PC-9 (cell line): ENCODE measurements at places on chromosomes 4 and X. TPM values are rescaled to one million over a fixed set of nuclear protein-coding genes. Genes with fewer than 3 reads are reported as not detected.

DNA sequence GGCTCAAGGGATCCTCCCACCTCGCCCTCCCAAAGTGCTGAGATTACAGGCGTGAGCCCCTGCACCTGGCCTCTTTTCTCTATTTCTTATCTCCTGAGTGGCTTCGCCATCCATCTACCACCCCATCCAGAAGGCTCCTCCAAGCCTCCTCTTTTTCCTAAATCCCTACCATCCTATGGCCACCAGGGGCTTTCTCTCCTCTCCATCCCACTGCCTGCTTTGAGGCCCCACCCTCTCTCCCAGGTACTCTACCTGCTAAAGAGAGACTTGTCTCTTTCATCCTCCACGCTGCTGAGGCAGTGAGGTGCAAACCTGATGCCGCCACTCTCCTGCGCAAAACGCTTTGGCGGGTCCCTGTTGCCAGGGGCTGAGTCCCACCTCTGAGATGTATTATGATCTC is 7.0 kb downstream of the RS1 start:
- DNase-seq: no peak

DNA sequence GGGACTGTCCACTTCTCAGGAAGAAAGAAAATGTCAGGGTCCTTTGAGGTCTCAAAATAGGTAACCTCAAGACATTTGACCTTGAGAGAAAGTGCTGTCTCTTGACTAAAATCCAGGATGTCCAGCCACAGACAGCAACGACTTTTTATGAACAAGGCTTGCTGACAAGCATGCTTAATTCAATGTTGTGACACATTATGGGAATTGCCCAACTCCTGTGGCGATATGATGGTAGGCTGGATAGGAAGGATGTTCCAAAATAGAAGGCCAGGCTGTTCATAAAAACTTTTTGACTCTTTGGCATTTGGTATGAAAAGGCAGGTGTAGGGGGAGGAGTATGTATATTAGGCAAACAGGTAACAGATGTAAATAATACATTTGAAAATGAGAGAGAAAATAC is 50.8 kb upstream of the EDNRA start:
- DNase-seq: no peak

DNA sequence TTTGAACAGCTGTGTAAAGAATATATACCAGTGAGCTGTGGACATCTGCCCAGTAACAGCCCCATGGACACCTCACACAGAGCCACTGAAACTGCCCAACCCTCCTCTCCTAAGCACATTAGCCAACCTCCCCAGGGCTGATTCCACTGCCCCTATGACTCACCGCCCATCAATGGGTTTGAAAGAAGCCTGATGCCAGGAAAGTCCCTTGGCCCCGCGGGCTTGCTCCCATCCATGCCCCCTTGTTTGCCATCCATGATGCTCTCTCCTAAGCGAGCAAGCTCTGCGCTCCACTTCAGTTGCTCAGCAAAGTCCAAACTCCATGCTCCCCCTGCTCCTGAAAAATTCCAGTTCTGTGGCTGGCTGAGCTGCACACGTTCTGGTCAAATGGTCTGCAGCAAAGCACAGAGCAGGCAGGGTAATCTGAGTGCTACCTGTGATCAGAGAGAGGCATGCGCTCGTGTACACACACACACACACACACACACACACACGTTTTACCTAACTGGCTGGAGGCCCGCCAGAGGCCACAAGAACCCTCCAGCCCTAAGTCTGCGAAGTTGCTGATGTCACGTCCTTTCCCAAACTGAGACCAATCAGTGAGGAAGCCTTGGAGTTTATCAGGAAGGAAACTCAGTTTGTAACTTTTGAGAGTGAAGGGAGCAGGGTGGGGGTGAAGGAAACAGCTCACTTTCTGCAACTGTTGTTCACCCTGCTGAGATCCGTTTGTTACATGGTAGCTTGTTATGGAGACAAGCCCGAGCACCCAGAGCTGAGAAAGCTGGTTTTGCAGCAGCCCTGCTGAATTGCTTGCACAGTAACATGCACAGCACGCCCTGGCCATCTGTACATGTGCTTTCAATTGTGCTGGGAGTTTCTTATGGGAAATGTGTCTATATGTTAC is at the start of gene ASB9:
Gene ASB9 (minus strand): TSS at position 466 of the 904 bp plus-strand sequence. CDS start 209 bp downstream, at position 257.
- DNase-seq: peak; percentile 79

- no peak for DNase-seq
Measured at GRCh38 chr4:168744021-168744420, 247.2 kb downstream of the PALLD start.

GRCh38 chr4:40321574-40322275 is 13.4 kb upstream of the CHRNA9 start:
- DNase-seq: no peak

- no peak for DNase-seq
Measured at GRCh38 chr4:100796332-100796731, 278.5 kb upstream of the EMCN start.

DNA sequence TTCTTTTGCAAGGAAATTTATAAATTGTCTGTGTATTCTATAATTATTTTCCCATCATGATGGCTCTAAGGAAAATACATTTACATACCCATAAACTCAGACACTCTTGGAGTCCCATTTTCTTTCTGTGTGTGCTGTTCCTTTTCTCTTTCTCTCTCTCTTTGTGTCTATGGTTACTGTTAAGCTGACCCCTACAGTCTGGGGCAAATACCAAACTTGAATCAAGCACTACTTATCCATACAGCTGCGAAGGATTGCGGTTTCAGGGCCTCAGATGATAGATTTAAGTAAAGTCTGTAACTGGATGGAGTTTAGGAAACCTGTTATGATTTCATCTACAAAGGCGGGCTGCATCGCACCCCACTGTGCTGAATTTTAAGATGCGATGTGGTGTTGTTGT is 150.2 kb downstream of the SHROOM3 start:
- DNase-seq: no peak

- no peak for DNase-seq
Measured at GRCh38 chr4:166913926-166914325, 320.4 kb downstream of the SPOCK3 start.

DNA sequence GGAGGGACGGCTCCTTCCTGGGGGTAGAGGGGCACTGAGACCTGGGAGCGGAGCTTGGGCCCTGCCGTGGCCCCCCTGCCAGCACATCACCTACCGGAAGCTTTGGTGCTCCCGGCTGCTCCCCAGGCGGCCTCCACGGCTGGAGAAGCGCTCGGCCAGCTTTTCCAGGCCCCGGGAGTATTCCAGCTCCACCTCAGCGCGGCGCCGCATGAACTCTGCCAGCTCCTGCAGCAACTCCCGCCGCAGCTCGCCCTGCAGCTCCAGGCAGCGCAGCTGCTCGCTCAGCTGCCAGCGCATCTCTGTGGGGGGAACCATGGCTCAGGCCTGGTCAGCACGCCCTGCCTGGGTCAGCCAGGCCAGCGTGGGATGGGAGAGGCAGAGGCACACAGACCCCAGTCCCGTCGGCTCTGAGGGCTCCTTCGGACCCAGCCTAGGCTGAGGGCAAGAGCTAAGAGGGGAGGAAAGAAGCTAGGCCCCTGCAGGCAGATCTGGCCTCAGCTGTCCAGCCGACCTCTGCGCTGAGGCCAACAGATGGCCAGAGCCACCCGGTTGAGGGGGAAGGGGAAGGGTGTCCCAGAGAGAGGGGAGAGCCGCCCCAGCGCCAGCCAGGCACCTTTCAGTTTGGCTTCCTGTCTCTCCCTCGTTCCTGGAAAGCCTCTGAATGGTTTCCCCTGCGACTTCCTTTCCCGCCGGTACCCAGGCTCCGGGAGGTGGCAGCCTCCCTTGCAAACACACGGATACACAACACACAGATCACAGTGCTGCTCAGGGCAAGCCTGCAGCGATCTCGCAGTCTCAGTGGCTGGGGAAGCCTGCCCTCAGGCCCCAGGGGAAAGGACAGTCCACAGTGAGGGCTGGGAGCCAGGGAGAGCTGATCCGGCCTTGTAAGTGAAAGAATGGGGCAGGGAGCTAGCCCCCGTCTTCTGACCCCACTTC is 4.3 kb downstream of the ARHGAP4 start:
- DNase-seq: no peak

DNA sequence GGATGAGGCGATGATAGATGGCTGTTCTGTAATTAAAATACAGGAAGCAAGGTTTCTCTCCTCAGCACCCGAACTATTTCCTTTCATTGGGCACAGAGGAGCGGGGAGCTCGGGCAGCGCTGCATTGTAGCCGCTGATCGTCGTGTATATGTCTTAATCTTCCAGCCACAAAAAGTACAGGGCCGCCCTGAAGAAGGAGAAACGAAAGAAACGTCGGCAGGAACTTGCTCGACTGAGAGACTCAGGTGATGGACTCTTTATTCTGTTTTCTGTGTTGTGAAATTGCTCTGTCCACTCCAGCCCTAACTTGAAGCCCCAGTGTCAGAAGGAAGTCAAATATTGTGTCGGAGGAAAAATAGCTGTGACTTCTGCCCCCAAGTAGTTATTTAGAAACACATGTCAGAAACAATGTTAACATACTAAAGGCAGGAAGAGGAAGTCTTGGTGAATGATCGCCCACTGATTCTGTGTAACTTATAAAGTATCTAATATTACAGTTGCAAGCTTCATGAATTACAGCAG is 546 bp downstream of the ZRSR2 start:
- peak; percentile 1 for DNase-seq

DNA sequence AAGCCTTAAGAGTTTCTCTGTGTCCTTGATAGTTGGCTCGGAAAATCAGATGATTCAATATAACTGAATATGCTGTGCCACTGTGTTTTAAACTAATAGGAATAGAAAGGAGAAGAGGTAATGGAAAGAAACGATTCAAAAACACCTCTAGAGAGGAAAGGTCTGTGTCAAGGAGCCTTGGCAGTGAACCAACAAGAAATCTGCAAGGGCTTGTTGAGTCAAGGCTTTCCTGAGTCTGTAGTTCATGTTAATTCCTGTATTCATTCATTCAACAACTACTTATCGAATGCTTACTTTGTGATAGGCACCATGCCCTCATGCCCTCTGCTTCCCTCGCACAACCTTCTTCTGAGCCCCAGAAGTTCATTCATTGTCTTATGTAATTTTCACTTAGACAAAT is 336.0 kb downstream of the PDHA2 start:
- DNase-seq: no peak

DNA sequence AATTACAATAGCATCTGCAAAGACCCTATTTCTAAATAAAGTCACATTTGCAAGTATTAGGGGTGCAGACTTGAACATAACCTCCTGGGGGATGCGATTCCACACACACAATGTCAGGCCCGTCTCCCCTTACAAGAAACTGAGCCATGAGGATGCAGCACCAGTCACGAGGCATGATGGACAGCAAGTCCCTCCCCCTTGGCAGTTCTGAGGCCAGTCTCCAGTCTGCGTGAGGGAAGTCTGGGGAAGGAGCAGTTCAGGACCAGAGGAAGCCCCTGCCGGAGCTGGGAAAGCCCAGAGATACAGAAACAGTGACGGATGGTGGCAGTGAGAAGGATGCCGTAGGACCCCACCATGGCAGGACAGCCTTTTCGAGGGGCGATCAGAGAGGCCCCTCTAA is 9.4 kb downstream of the FAM53A start:
- DNase-seq: no peak

DNA sequence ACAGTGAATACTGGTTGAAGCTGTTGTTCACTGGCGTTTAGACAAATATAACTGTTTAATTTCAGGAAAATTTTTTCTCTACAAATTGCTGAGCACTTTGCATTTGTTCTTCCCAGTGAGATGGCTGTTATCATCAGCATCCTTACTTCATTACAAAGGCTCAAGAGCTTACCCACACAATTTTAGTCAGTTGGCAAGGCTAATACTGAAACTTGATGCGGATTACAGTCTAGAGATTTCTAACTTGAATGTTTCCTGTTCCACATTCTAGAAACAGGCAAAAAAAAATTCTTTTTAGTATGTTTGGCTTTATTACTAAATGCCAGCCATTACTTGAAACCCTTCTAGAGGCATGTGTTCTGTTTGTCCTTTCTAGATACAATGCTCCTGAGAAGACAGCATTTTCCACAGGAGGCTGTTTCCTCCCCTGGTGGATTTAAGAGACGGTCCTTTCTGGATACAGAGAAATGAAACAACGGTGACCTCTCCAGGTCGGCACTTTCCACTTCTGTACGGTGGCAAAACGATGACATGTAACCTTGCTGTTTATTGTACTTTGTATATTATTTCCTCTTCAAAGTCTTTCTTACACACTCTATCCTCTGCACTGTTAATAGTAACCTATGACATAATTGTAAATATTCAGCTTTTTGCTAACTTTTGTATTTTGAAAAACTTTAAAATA is 80.9 kb downstream of the RFC1 start:
- DNase-seq: no peak

DNA sequence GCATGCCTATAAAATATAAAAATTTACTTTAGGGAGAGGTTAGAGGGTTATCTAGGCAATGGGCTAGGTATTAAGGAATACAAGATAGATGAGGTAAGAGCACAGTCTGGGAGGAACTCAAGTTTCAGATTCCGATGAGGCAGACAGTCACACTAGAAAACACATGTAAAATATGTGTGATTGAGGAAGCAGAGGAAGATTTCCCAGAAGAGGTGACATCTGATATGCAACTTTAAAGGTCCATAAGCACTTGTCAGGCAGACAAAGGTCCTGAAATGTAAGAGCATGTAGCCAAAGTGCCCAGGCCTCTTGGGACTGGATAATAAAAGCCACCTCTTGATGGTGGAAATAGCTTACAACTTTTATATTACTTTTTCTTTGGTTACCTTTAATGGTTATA is 81.1 kb upstream of the AADAT start:
- DNase-seq: no peak

DNA sequence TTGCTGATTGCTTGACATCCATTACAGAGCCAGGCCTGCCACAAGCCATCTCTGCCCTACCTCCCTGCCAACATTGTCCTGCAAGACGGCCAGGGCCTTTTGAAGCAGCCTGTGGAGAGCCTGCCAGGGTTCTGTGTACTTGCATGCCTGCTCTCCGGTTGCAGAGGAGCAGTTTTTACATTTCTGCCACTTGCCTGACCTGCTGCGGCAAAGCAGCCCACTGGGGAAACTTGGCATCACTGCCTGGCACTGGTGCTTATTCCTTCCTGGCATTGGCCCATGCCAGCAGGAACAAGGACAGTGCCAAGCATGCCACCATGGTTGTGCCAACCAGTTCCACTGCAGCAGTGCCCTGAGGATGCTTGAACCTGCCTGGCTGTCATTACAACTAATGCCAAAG is 167.1 kb downstream of the NHS start:
- no peak for DNase-seq

DNA sequence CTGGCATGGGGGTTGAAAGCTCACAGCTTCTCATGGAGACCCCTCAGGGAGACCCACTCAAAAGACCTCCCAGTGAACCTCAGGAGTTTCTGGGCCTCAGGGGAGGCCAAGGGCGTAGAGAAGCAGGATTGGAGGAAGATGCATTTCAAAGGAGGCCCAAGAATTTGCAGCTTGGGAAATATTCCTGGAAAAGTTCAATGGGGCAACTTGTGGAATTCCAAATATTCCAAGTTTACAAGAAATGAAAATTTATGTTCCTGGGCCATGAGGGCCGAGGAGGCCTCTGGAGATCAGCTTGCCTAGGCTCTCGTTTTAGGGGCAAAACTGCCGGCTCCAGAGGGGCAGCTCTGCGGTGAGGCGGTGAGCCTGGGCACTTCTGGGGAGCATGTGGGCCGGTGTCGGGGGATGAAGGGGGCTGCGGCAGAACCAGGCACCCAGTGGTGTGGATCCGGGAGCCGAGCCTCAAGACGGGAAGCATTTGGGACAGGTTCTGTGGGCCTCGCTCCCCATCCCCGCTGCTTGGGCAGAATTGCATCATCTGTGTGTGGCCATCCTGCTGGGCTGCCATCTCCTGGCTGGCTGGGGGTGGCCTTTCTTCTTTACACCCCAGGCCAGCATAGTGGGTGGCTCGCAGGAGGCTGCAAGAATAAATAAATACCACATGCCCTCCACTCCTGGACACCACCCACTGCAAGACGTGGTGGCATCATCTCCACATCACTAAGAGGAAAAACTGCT is 54.6 kb upstream of the GPR78 start:
- no peak for DNase-seq

The CA5B gene
- 10.9 and 12.1 TPM in 2 replicates for total RNA-seq

The RPS6KA6 gene
- total RNA-seq: 5.7 and 6.5 TPM in 2 replicates

The VCX2 gene
- not detected in 2 replicates for total RNA-seq

The TLR3 gene
- 7.7 and 10.3 TPM in 2 replicates for total RNA-seq
